NCI-H460 (cell line): ENCODE measurements at places on chromosomes 12 and 14. TPM values are rescaled to one million over a fixed set of nuclear protein-coding genes. Genes with fewer than 3 reads are reported as not detected.

DNA sequence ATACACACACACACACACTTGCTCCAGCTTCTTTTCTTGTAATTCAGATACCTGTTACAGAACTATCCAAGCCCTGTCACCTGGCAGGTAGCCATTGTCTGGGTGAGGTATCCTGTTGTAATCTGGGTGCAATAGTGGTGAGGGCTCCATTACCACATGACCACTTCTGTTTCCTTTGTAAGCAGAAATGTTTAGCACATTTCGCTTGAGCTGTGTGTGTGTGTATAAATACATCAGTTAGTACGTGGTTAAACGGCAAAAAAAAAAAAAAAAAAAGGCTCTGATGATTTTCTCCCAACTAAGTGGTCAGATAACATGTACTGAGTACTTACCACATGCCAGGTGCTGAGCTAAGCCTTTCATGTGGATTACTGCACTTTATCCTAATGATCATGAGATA lies 129.3 kb upstream of the SSTR1 start:
- no peak for DNase-seq

- DNase-seq = no peak
Observed at GRCh38 chr14:104845033-104845666, 19.9 kb upstream of the CEP170B start.

- DNase-seq = no peak
Observed at GRCh38 chr12:105212438-105212837, 23.5 kb downstream of the APPL2 start.

DNA sequence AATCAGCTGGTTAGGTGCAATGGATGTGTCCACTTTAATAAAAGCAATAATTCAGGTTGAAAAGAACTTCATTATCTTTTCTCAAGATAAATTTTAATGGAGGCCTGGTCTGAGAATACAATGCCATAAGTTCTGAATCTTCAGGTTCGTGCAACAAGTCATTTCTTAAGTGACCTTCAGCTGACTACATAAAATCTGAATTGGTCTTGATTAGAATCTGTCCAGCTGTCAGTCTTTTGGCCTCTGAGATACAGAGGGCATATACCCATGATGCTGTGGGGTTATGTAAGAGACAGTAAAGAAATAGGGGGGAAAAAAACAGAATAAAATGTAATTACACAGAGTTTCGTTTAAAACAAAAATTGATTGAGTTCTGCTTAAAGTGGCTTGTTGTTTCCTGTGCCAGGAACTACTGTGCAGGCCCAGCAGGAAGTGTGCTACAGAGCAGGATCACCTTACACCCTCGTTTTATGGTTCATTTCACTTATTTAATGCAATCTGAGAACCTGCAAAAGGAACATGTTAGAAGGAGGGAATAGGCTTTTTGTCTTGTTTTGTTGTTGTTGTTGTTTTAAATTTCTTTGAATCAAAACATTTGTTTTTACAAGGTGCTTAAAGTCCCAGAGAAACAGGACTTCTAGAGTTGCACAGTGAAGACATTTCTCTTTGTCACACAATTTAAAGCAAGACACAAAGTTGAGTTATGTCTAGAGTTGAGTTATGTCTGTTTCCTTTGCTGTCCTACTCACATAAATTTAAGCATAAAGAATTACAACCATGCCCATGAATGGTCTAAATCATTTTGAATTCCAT lies 64.2 kb downstream of the LGR5 start:
- no peak for DNase-seq

DNA sequence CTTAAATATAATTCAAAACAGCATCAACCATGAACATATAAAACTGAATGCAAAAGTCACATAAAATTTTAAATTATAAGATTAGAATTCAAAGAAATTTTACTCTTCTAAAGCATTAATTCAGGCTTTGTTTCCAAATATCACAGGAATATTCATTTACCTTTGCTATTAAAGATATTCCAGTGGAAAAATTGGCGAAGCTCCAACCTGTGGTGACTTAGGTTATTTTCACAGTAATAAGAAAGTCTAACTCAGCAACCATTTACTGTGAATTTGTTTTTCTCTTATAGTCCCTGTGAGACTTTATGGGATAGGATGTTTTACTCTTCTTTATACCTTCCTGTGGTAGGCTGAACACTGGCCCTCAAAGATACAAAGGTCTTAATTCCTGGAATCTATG lies 3.2 kb downstream of the WDR89 start:
- DNase-seq = no peak

GRCh38 chr12:12716151-12716792 lies 896 bp upstream of the CDKN1B start:
- no peak for DNase-seq

- DNase-seq = peak; percentile 31
Observed at GRCh38 chr12:114476159-114476558, 70.2 kb upstream of the TBX5 start.

- no peak for DNase-seq
Observed at GRCh38 chr14:96126339-96126782, 78.3 kb upstream of the BDKRB2 start.

GRCh38 chr12:51222461-51222860 lies 4.6 kb upstream of the POU6F1 start:
- no peak for DNase-seq

DNA sequence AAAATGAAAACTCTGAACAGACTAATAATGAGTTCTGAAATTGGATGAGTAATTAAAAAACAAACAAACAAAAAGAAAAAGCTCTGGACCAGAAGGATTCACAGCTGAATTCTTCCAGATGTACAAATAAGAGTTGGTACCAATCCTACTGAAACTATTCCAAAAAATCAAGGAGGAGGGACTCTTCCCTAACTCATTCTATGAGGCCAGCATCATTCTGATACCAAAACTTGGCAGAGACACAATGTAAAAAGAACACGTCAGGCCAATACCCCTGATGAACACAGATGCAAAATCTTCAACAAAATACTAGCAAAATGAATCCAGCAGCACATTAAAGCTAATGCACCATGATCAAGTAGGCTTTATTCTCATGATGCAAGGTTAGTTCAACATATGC lies 183.9 kb upstream of the CNOT2 start:
- no peak for DNase-seq

The GPRC5D gene
- not detected in 2 replicates for total RNA-seq

GRCh38 chr12:131592972-131593371 lies 117.9 kb upstream of the SFSWAP start:
- DNase-seq = no peak
